ENCODE measurements at places on chromosomes 12 and 14.

- no peak for DNase-seq
Observed at GRCh38 chr12:34342048-34342447, 319.8 kb downstream of the ALG10 start.

GRCh38 chr12:118061873-118062843, 1.2 kb upstream of the WSB2 start:
- DNase-seq, result no peak

GRCh38 chr12:24760162-24760561, 188.7 kb downstream of the BCAT1 start:
- DNase-seq, result no peak

GRCh38 chr12:56146492-56147460, 5.6 kb upstream of the MYL6B start:
- DNase-seq, result no peak

DNA sequence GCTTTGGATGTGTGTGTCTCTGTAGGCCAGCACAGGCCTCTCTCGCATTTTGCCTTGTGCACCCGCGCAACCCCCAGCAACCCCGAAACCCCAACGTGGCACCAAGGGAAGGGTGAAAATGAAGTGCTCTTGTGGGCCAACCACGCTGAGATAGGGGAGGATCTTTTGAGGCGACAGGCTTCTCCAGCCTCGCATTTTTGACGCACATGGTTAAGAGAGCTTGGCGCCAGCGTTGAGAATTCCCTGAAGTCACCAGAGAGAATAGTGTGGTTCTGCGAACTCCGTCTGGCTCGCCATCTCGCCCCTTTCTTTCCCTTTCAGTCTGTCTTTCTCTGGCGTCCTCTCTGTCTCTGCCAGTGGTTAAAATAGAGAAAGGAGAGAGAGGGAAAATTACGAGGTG, 1.9 kb upstream of the TBX3 start:
- no peak for DNase-seq

DNA sequence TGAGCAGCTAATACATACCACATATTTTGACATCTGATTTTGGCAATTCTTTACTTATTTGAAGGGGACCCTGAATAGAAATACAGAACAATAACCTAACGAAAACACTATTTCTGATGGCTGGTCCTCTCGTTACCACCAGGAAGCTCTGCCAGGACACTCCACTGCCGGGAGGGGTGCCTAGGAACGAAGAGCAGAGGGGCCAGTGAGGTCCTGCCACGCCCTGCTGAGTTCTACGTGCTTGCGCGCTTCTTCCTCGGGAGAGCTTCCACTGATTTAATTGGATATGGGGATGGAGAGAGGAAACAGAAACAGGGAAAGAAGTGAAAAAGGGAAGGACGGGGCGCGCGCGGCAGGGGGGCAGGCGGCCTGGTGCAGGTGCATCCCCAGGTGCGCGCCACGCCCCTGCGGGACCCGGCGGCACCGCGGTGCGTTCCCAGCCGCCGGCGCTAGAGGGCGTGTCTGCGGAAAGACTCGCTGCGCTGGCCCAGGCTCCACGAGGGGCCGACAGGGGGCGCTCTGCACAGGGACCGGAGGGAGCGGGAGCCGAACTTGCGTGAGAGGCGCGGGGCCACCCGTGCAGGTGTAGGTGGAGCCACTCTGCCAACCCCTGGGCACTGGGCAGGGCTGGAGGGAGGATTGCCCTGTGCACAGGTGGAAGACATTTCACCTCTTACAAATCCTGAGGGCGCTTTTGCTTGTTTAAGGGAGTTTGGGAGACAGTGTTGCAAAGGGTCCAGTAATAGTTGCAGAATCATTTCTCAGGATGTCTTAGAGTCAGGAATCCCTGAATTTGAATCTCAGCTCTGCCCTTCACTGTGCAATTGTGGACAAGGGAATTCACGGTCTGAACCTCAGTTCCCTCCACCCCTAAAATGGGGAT, 986.3 kb upstream of the TMEM132C start:
- DNase-seq, result peak; percentile 44

- no peak for DNase-seq
Observed at GRCh38 chr14:32019276-32019675, 57.8 kb upstream of the ARHGAP5 start.

DNA sequence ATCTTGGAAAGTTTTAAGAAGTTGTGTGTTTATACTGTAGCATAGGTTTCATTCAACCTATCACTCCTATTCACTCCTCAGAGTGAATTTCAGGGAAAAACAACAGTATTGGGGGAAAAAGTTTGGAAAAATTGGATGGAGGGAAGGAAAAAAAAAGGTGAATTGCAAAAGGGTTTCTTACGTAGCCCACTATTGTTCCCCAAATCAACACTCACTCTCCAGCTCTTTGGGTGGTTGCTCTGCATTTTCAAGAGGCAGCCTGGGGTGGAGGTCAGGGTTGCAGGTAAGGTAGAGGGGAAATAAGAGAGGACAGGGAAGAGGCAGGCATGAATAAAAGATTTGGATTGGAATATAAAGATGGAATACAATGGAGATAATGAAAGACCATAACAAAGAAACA, 42.3 kb downstream of the BORCS5 start:
- DNase-seq, result no peak

DNA sequence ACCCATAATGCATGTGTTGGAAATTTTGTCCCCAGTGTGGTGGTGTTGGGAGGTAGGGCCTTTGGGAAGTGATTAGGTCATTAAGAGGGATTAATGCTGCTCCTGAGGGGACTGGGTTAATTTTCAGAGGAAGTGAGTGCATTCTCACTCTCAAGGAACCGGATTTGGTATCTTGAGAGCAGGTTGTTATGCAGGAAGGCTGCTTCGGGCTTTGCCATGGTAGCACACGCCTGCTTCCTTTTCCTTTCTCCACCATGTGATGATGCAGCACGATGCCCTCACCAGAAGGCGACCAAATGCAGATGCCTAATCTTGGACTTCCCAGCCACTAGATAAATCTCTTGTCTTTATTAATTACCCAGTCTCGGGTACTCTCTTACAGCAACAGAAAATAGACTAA, 257.1 kb downstream of the SSPN start:
- no peak for DNase-seq

GRCh38 chr12:45730348-45731189, 1.1 kb downstream of the ARID2 start:
- DNase-seq, result peak; percentile 55

DNA sequence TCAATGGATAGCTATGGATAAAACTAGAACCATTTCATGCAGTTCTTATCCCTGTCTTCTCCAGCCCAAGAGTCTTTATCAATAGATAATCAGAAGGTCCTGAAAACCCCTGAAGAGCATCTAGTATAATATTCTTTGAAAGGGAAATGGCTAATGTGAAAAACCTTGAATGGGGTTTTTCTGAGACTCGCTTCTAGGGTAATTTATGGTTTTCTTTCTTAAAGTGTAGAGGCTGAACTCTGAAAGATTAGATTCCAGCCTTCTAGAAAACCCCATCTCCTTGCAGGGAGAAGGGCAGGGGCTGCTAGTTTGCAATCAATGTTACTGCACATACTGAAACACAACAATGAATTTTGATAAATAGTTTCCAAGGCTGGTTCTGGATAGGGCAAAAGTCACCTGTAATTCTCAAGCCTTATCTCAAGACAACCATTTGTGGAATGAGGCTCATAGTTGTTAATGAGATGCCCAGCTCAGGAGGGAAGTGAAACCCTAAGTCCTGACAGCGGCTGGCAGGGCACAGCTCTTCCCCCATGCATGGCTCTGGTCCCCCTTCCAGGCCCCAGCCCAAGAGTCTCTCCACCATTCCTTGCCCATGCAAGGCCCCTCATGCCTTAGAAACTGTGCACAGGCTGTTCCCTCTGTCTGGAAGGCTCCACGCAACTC, 33.7 kb upstream of the PYGL start:
- DNase-seq, result no peak
